ENCODE measurements at places on chromosomes 16 and 17.

GRCh38 chr16:85749771-85750145, 1.1 kb downstream of the C16orf74 start:
- DNase-seq: no peak

GRCh38 chr17:83116311-83116771, 36.9 kb downstream of the METRNL start:
- no peak for DNase-seq

DNA sequence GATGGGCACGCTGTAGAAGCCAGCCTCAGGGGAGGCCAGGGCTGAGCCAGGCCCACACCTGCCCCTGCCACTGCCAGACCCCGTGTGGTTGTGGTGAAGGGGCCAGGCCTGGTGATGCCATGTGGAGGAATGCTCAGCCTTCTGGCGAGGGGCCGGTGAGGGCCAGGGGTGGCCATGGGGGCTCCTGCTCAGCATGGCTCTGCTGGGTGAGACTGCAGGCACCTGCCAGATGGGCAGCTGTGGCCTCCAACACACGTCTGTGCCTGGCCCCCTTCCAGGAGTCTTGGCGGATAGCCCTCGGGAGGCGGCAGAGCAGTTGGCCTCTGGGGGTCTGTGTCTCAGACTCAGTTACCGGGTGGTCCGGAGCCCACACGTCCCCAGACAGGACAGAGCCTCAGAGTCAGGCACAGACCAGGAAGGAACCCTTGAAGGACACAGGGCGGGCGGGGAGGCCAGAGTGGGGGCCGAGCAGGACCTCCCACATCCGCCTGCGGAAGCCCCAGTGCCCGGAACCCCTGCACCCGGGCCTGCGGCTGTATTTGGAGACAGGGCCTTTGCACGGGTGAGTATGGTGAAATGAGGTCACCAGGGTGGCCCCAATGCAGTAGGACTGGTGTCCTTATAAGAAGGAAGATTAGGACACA, 22.5 kb upstream of the CHMP6 start:
- no peak for DNase-seq

DNA sequence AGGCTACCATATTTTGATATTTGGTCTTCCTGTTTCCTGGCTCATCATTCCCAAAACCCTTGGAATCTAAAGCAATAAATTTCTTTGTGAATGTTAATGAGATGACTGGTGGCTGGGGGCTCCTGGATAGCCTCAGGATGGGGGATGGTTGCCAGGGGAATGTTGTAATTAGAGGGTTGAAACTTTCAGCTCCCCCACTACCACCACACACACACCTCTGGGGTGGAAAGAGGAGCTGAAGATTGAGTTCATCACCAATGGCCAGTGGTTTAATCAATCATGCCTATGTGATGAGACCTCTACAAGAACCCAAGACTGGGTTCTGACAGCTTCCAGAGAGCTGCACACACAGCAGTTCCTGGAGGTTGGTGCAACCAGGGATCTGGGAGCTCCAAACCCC, 59.1 kb downstream of the HS3ST3A1 start:
- no peak for DNase-seq

DNA sequence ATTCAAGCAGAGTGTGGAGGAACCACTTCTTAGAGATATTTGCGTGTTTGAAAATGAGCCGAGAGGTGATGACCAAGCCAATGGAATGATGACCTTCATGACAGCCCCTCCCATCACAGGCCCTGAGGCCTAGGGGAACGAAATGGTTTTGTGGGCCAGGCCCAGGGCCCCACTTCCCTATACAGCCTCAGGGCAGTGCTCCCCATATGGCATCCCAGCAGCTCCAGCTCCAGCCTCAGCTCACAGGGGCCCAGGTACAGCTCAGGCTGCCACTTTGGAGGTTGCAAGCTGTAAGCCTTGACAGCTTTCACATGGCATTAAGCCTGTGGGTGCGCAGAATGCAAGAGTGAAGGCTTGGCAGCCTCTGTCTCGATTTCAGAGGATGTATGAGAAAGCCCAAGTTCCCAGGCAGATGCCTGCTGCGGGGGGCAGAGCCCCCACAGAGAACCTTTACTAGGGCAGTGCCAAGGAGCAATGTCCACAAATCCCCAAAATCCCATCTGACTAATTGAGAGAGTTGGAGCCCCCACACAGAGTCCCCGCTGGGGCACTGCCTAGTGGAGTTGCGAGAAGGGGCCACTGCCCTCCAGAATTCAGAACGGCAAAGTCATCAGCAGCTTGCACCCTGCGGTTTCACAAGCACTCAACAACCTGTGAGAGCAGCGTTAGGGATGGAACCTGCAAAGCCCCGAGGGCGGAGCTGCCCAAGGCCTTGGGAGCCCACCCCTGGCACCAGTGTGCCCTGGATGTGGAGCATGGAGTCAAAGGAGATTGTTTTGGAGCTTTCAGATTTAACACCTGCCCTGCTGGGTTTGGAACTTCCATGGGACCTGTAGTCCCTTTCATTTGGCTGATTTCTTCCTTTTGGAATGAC, 21.2 kb downstream of the CHMP6 start:
- no peak for DNase-seq

GRCh38 chr17:1315409-1315808, 35.9 kb downstream of the TRARG1 start:
- DNase-seq: no peak

- DNase-seq: peak; percentile 96
These were observed at the start of gene ZNF287 for GRCh38 chr17:16568541-16569357. ZNF287 (minus strand) TSS chr17:16569204; CDS start chr17:16567731, 1,473 bp downstream.

- DNase-seq: peak; percentile 17
These were observed at the start of gene OTOA for GRCh38 chr16:21663889-21664647. OTOA (plus strand) TSS chr16:21663968; CDS start chr16:21678515, 14,547 bp downstream.

DNA sequence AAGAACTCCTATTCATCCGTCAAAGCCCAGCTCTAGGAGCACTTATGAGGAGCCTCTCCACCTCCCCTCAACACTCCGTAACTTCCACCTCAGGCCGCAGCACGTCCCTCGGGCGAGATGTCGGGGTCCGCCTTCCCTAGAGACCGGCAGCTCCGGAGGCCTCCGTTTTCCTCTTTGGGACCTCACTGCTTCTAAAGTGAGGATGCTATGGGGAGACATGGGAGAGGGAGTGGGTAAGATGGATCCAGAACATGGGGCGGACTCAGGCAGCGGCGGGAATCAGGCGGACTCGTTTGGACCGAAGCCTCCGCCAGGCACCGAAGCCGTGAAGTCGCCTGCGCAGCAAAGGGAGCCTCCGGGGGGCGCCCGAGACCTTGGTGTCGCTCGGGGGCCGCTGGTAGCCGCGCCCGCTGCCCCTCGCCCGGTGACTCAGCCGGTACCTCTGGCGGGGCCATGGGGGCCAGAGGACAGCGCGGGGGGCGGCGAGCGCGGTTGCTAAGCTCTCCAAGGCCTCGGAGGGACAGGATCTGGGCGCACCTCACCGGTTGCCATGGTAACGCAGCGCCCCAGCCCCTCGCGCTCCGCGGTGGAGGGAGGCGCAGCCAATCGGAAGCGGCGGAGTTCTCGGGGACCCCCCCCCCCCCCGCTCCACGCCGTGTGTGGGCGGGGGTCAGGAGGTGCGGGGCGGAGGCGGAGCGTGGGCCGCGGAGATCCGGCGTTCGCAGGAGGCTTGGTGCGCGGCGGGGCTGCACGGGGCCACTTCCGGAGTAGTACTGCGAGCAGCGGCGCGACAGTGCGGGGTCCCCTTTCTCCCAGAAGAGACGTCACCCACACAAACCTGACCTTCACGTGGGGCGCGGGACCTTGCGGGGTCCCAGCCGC, 1.3 kb upstream of the HIC1 start:
- DNase-seq: peak; percentile 89

- DNase-seq: no peak
These were observed 92.9 kb downstream of the TMEM132E start for GRCh38 chr17:34672176-34672785.

DNA sequence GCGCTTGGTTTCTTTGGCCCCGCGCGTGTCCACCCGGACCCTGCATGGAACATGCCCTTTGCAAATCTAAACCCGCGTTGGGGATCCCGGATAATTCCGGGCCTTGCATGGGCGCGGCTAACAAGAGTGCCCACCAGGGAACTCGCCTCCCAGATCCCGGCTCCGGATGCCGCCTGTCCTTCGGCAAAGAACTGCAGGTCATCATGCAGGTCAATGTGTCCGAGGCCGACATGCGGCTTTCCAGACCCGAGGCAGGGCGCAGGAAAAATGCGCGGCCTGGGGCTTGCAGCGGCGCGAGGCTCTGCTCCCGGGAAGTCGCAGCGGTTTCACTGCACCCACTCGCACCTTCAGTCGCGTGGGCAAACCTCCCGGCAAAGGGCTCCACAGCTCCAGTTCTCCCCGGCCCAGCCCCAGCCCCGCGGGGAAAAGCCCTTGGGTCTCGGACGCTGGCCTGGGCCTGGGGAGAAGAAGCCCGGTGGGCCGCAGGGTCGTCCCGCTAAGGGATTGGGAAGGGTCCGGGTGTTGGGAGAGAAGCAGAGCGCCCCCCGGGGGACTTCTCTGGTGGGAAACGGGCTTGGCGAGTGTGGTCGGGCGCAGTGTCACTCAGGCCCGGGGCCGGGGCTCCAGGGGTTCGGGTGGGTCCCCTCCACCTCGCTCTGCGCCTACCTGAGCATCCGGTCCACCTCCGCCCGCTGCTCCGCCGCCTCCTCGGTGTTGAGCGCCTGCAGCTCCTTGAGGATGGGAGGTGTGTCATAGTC, 805 bp downstream of the HNF1B start:
- DNase-seq: no peak

DNA sequence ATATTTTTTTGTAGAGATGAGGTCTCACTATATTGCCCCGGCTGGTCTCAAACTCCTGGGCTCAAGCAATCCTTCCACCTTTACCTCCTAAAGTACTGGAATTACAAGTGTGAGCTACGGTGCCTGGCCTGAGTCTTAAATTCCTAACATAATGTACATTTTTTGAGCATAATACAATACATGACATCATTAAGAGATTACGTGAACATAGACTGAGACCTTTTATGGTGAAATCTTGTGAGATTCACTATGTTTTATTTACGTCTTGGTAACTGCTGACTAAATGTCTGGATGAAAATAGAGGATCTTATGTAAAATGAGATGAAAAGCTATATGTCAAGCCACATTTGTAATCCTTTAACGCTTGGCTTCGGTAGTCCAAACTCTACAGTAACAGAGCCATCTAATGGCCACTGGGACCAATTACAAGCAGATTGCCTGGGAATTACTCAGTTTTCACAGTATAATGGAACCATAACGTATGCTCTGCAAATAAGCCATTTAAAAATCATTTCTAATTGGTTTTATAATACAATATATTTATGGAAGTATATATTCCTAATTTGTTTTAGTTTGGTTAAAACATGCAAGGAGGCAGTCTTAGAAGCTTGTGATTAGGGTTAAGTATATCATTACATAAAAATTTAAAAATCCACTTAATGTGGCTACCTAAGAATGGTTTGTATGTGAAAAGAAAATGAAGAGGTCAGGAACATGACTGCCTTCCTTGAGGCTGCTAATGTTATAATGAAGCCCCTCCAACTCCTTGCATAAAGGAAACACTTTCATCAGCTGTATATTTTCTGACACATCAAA, 8.1 kb upstream of the EFCAB13 start:
- DNase-seq: peak; percentile 65

GRCh38 chr17:855569-855968, 73.4 kb downstream of the MRM3 start:
- DNase-seq: no peak

DNA sequence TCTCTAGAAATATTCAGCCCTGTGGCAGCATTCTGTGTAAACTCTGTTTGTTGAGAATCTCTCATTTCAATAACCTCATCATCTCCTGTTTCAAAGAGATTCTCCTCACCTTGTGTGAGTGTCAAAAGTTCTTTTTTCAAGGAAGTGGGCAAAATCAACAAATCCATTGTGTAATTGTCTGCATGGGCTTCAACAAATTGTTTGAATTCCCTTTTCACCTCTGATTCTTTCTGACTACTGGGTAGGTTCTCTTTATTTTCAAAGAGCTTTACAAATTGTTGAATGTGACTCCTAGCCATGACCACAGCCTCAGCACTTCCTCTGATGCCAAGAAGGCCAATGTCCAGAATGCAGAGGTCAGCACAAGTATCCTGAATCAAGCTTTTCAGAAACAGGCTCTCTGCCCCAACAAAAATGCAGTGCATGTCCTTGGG, 48.0 kb downstream of the N4BP1 start:
- no peak for DNase-seq

- DNase-seq: no peak
These were observed 12.8 kb upstream of the HSBP1 start for GRCh38 chr16:83794860-83795554.

DNA sequence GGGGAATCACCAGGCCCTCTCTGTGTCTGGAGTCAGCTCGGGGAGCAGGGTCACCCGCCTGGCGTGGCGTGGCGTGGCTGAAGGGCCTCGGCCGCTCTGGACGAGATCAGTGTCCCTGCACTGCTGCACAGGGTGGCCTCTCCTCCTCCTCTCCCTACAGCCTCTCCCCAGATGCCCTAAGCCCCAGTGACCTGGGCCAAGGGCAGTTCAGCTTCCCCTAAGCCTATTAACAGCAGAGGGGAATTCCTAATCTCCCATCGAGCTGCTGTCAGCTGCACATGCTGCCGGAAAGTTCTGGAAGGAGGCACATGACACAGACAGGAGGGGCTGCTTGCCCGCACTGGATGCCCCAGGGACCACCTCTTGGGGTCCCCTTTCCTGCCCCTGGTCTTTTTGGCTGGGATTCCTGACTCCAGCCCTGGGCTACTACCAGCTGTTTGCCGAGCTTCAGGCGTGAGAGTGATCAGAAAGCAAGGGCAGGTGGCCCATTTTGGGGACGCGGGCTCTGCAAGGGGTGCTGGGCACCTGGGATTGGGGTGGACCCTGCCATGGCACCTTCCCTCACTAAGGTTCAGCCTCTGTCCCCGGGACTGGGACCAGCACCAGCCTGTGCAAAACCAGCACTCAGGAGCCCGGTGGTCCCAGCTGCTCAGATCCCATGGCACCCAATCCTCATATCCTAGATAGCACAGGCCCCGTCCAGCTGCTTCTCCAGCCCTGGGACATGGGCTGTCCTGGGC, 794 bp downstream of the PDE6G start:
- DNase-seq: no peak

DNA sequence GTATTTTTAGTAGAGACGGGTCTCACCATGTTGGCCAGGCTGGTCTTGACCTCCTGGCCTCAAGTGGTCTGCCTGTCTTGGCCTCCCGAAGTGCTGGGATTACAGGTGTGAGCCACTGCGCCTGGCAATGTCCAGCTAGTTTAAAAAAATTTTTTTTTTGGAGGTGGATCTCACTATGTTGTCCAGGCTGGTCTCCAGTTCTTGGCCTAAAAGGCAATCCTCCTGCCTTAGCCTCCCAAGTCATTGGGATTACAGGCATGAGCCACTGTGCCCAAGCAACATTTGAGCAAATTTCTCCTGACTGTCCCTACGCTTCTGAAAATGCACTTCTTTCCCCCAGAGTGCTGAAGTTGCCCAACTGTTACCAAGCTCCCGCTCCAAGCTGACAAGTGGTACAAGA, 8.0 kb downstream of the MAP3K14 start:
- no peak for DNase-seq

DNA sequence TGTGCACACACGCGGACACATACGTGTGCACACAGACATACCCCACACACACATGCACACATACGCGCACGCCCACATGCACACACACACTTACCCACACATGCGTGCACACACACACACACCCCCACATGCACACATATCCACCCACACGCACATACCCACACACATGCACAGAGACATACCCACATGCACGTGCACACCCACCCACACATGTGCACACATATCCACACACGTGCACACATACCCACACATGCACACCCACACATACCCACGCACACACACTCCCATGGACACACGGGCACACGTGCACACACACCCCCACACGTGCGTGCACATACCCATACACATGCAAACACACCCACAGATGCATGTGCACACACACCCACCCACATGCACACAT, 27.2 kb upstream of the PVALEF start:
- no peak for DNase-seq

All from CD4-positive, alpha-beta T cell treated with Interleukin-12 subunit alpha and Interleukin-12 subunit beta, for 1 hour (primary cell).